ENCODE measurements at places on chromosomes 16 and 17. TPM values are rescaled to one million over a fixed set of nuclear protein-coding genes. Genes with fewer than 3 reads are reported as not detected.

MT2A gene
- 4.3 TPM for total RNA-seq

NPIPB6 gene
- total RNA-seq: 1.4 TPM

DNA sequence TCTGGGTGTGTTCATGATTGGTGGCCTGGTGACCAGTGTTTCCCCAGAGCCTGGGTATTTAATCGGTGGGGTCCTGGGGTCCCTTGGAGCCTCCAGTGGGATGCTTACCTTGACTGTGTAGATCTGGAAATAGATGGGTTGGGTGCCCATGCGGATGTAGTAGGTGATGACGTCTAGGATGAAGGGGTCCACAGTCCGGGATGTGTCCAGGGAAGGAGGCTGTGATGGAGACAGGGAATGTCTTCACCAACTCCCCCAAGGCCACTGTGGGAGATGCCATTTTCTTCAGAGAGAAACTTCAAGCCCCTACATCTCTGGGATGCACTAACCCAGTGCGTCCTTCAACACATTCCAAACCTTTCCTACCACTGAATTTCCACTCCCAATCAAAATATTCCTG, 24.1 kb upstream of the MFSD6L start:
- no peaks in the 10 kb centered on the region for H3K36me3 ChIP-seq
- H3K4me3 ChIP-seq: no peak overlapping the region
- no peak for DNase-seq
- H3K27ac ChIP-seq: no peak overlapping the region

GRCh38 chr16:61763013-61763412, 273.2 kb downstream of the CDH8 start:
- H3K36me3 ChIP-seq: no peaks in the 10 kb centered on the region
- H3K4me1 ChIP-seq: no peaks in the 10 kb centered on the region
- no peaks in the 10 kb centered on the region for H3K27me3 ChIP-seq
- DNase-seq: no peak

Measured in Caco-2 (cell line).